Aorta (tissue), 5 donors: ENCODE measurements at places on chromosomes 5 and 9. TPM values are rescaled to one million over a fixed set of nuclear protein-coding genes. Genes with fewer than 3 reads are reported as not detected.

The LRRTM2 gene
- 0.36 TPM for total RNA-seq

The PCDHA6 gene
- 0.45 TPM for total RNA-seq

The GLRA1 gene
- not detected for total RNA-seq

The SLC6A7 gene
- total RNA-seq = not detected

The GADD45G gene
- total RNA-seq = 4.7 TPM

The PLAC8L1 gene
- not detected for total RNA-seq

The SV2C gene
- total RNA-seq = 0.33 TPM

The SLC25A2 gene
- total RNA-seq = 1.1 TPM

The NKD2 gene
- 6.8 TPM for total RNA-seq

The CORO2A gene
- total RNA-seq = 3.7 TPM

- no peak for DNase-seq
These were observed 102.3 kb downstream of the PJA2 start for GRCh38 chr5:109307456-109307855.

DNA sequence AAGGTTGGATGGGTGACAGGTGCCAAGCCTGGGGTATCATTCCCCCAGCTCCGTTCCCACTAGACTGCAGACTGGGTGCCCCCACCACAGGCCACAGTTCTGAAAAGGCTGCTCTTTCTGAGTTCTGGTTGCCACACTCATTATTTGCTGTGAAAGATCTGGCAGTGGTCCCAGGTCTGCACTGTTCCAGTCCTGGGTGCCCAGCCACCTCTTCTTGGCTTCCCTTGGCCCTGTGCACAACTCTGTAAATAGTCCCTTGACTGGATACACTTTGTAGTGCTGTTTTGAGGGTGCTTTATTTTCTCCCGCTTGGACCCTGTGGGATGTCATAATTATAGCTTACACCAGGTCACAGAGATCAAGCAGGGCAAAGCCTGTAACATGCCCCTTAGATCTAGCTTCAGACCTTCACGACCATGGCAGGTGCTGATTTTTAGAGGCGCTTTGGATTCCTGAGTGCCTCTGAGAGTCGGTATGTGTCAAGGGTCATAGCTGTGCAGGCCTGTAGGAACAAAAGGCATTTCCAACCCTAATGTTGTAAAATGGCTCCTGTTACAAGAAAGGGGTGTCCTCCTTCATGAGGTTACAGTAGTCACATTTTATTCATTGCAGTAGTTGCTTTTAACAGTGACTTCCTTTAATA, 344.9 kb downstream of the ICE1 start:
- DNase-seq = no peak

GRCh38 chr9:114300846-114301797, 21.8 kb upstream of the ORM1 start:
- DNase-seq = no peak

- DNase-seq = no peak
These were observed 389.0 kb downstream of the TAF11L14 start for GRCh38 chr5:18023275-18023674.

- DNase-seq = no peak
These were observed 110.0 kb upstream of the DMAC1 start for GRCh38 chr9:7909537-7909936.

- no peak for DNase-seq
These were observed 105.3 kb downstream of the PAX5 start for GRCh38 chr9:36928670-36929349.

GRCh38 chr5:93899026-93899600, 157.7 kb upstream of the POU5F2 start:
- no peak for DNase-seq

- peak; percentile 46 for DNase-seq
These were observed 13.8 kb downstream of the VAV2 start for GRCh38 chr9:133978226-133978898.

DNA sequence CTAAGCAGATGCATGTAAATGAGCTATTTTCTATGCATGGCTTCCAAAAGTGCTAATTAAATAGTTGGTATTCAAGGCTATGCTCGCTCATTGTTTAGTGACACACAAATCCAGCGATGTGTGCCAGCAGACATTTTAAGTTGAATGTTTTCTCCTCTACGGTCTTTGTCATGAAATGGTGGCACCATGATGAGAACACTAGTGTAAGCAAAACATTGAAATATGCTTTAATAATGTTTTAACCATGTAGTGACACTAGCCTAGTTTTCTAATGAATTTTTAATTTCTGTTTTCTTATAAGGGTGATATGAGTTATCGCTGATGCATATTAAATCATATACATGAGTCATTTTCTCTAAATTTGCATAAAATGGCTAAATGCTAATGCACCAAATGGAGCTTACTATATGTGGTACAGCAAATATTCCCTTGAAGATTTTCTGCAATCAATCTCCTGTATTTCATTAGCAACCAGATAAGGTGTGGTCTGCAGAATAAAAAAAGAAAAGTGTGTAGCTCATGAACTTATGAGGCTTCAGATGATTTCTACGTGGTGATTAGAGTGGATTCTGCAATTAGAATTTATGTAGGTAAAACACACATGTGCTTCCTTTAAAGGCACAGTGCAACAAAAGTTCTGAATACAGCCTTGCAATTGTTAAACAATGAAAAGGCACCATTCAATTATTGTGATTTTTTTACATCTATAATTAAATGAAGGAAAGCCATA, 226.6 kb downstream of the MEF2C start:
- no peak for DNase-seq

- no peak for DNase-seq
These were observed 214.2 kb upstream of the ZNF462 start for GRCh38 chr9:106648799-106649198.

- DNase-seq = no peak
These were observed 5.1 kb downstream of the MLANA start for GRCh38 chr9:5895782-5896181.

- DNase-seq = no peak
These were observed 113.6 kb upstream of the TSLP start for GRCh38 chr5:110957934-110958333.

DNA sequence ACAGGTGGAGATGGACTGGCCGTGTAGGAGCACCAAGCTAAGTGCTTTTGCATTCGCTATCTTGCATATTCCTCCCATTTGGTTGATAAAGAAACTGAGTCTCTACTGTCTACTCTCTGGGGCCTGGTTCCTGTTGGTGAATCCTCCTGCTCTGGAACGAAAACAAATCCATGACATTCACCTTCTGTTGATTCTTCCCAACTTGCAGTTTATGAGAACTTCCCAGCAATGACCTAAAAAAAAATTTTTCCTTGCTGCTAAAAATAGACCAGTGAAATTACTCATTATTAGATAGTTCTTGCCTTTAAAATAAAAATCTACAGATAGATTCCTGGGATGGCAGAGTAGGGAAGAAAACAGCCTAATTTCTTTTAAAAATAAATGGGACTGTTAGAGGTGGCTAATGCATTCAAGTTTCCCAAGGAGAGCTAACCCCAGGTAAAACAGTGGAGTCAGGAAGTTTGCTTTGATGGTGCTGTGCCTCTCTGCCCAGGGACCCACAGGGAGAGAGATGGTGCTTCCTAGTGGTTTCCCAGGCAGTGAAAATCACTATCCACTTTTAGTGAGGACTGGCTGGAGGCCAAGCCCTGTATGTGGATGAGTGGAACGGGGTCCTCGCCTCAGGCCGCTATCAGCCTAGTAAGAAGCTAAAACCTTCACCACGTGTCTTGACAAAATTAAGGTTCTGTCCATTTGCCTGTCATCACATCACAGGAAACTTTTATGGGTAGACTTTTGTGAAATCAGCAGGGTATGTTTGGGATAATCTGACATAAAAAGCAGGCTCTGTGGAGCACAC, 68.4 kb upstream of the NR3C1 start:
- DNase-seq = no peak

GRCh38 chr5:140130949-140131733, 5.4 kb downstream of the IGIP start:
- DNase-seq = no peak

DNA sequence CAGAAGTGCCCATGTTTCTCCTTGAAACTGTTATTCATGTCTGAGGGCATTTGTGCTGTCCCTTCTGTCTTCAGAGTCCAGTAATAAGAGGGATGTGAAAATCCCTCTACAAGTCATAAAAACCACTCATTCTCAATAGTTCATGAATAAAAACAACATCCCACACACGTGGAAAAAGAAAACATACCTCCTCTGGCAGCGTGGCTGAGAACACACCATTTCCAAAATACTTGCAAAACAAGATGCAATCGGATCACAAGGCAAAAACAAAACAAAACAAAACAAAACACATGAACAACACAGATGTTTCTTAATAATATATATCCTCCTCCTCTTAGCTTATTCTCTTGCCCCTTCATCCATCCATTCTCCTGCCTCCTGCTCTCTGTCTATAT, 71.0 kb upstream of the EQTN start:
- DNase-seq = no peak

- DNase-seq = no peak
These were observed 55.7 kb upstream of the MAP3K1 start for GRCh38 chr5:56759521-56760216.

DNA sequence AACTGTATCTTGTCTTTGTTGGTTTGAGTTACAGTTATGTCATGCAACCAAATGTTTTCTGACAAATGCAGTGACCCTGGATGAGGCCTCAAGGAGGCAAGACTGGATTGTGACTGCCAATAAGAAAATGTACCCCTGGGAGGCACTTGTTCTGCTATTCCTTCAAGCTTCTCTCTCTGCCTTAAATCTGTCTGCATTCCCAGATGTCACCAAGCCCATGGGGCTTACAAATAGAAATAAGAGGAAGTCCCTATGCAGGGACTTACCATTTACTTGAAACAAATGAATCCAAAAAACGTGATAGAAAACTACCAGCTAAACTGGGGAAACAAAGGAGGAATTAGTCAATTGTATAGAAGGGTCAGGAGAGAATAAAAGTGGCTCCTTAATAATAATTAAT, 8.2 kb upstream of the PARP8 start:
- no peak for DNase-seq

DNA sequence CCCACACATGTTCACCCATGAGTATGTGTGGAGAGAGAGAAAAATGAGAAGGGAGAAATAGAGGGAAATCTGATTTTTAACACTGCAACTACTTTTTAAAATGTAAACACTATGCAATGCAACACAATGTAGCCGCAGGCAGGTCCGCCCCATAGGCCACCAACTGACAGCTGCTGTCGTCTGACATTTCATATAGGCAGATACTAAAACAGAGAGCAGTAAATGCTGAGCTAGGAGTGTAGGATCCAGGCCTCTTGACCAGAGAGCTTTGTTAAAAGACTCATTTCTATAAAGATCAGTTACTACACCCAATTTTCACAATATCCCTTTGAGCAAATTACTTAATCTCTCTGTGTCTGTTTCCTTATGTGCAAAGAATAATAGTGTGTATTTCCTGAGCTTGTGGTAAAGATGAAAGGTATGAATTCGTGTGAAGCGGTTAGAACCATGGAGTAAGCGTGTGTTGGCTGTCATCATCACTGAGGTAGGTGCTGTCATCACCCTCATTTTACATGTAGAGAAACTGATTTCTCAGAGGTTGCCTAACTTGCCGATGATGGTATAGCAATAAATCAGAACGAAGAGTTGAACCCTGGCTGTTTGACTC, 55.2 kb upstream of the PDE8B start:
- no peak for DNase-seq

GRCh38 chr5:175281714-175282113, 162.3 kb downstream of the DRD1 start:
- no peak for DNase-seq

GRCh38 chr5:151904909-151905308, 19.7 kb downstream of the GLRA1 start:
- no peak for DNase-seq

DNA sequence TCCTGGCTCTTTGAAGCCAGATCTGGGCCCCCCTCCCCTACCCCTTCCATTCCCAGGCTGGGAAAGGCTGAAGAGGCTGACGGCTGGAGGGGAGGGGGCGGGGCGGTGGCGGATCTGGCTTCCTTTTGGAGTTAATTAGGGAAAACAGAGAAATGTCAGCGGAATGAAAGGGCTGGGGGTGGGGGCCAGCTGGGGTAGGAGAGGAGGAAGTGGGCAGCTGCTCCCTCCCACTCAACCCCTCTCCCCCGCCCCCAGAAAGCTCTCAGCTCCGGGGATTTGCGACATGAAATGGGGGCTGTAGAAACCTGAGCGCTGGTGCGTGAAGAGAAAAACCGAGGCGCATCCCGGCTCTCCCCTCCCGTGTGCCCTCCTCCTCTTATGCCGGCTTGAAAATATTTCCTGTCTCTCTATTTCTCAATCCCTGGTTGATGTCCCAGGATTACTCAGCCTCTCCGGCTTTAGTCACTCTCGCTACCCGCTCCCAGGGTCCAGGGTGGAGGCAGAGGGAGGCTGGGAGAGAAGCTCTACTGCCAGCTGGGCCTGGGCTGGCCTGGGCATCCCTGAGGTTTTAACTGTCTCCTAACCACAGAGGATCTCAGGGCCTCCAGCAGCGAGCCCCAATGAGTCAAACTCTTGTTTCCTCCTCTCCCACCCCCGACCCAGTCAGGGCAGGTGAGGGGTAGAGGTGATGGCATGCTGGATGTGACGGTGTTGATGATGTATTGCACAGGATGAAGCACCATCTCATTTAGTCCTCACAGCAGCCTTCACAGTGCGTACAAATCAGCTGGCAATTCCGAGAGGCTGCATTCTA, 20.1 kb downstream of the PCDHGC5 start:
- DNase-seq = peak; percentile 91

GRCh38 chr9:136691316-136692184, 4.3 kb upstream of the AGPAT2 start:
- no peak for DNase-seq

DNA sequence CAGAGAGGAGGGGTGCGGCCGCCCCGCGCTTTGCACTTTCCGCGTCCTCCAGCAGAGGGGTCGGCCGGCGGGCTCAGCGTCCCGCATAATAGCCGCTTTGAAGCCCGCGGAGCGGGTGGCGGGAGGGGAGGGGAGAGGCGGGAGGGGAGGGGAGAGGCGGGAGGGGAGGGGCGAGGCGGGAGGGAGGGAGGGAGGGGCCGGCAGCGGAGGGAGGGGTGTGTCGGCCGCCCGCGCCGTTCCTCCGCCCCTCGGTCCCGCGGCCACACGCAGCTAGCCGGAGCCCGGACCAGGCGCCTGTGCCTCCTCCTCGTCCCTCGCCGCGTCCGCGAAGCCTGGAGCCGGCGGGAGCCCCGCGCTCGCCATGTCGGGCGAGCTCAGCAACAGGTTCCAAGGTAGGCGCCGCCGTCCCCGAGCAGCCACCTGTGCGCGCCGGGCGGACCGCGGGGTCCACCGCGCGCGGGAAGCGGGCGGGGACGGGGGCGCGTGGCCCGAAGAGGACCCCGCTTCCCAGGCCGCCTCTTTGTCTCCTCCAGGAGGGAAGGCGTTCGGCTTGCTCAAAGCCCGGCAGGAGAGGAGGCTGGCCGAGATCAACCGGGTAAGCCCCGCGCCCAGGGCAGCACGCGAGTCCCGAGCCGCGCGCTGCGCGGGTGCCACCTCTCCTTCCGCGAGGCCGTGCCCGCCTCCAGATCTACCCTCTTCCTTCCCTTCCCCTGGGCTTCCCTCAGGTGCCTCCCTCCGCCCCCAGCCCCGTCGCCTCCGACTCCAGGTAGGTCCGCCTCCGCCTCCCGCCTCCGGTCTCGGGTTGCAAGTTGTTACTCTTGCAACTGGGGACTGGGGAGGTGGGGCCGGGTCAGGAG, at the start of gene AIF1L:
AIF1L (plus strand) TSS at position 263 of the 857 bp plus-strand sequence; CDS start at position 362, 99 bp downstream.
- DNase-seq = no peak

- DNase-seq = peak; percentile 99
These were observed 3.5 kb upstream of the PDLIM7 start for GRCh38 chr5:177500685-177501522.
